Nephron progenitor cell (in vitro differentiated cells): ENCODE measurements at places on chromosomes 16 and 17.

- H3K4me1 ChIP-seq: peaks cover 7% of the 10 kb centered on the region
- no peak overlapping the region for H3K27ac ChIP-seq
Observed at GRCh38 chr16:54620197-54620596, 310.5 kb upstream of the IRX5 start.

GRCh38 chr16:2078691-2079090 lies 30.9 kb downstream of the TSC2 start:
- H3K4me1 ChIP-seq: peaks cover 6% of the 10 kb centered on the region
- no peak for DNase-seq
- H3K27me3 ChIP-seq: no peaks in the 10 kb centered on the region
- H3K36me3 ChIP-seq: peaks cover 18% of the 10 kb centered on the region

- H3K4me1 ChIP-seq: no peaks in the 10 kb centered on the region
- H3K36me3 ChIP-seq: peaks cover 95% of the 10 kb centered on the region
- no peaks in the 10 kb centered on the region for H3K27me3 ChIP-seq
- no peak overlapping the region for H3K4me3 ChIP-seq
- H3K27ac ChIP-seq: no peak overlapping the region
- no peak for DNase-seq
Observed at GRCh38 chr17:69524854-69525253, 110.4 kb downstream of the MAP2K6 start.

DNA sequence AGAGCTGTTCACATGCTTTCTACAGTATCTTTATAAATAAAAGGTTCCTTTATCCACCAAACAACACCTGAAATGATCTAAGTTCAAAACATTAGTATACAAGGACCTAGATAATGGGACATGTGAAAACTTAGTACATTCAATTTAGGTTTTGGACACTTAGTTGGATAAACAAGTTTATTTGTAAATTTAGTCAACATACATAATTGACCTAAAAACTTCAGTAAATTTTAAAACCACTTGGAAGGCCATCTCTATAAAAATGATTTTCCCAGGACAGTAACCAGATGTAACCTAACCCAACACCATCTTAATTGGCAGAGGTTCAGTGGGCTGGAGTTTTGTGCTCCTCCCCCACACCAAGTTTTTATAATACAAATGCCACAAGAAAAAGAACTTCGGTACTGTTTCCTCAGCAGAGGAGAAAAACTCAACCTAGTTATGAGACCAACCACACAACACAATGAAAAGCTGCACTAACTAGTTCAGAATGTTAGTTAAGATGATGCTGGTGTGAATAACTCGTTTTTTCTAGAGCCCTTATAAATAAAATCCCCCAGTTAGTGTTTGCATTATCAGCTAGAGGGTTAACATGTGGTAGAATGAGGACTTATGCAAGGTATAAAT lies 7.2 kb upstream of the UNK start:
- no peak overlapping the region for H3K27ac ChIP-seq
- peak overlapping the region; percentile 94 for H3K4me3 ChIP-seq
- H3K36me3 ChIP-seq: peaks cover 36% of the 10 kb centered on the region
- H3K4me1 ChIP-seq: peaks cover 56% of the 10 kb centered on the region

DNA sequence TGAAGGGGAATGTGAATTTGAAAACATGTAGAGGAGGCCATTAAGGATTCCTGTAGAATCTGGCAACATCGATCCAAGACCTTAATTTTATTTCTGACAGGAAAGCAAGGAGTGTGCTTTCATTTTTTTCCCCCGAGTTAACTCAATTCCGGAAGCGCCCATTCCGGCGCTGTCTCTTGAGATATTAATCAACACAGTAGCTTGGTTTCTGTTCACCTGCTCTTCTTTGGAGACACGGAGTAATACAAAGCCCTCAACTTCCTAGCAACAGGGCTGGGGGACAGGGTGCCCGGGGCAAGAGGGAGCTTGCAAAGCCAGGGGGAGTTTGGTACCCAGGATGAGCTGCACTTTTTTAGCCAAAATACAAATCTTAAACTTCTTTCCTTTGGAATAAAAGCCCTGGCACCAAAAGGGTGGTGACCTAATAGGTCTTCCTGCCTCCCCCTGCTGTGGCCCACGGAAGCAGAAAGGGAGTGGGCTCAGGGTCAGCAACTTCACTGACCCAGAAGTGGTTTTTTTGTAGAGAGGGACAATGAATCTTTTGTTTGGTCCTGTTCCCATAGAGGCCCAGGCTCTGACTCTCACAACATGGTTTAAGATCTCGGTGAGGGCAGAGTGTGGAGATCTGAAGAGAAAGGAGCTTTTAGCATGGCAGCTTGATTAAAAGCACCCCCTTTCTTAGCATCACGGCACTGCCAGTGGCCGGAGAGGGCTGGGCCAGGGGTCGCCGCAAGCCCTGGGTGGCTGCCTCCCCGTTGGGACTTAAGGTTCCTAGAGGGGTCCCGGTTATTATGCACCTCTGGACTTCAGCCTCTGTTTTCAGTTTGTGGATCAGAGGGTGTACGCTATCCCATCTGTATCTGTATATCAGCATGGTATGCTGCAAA lies 207.3 kb downstream of the CCDC182 start:
- DNase-seq: no peak
- peaks cover 41% of the 10 kb centered on the region for H3K36me3 ChIP-seq
- peaks cover 99% of the 10 kb centered on the region for H3K4me1 ChIP-seq
- H3K4me3 ChIP-seq: peak overlapping the region; percentile 51
- peak overlapping the region; percentile 99 for H3K27ac ChIP-seq

GRCh38 chr17:49505854-49506253 lies 10.8 kb downstream of the NGFR start:
- peaks cover 75% of the 10 kb centered on the region for H3K4me1 ChIP-seq
- DNase-seq: no peak
- H3K36me3 ChIP-seq: no peaks in the 10 kb centered on the region
- no peak overlapping the region for H3K4me3 ChIP-seq
- H3K27ac ChIP-seq: no peak overlapping the region
- peaks cover 14% of the 10 kb centered on the region for H3K27me3 ChIP-seq

GRCh38 chr17:62760059-62760944 lies 47.8 kb downstream of the MARCHF10 start:
- H3K4me1 ChIP-seq: peaks cover 82% of the 10 kb centered on the region
- H3K4me3 ChIP-seq: peak overlapping the region; percentile 21
- no peak for DNase-seq

- H3K27ac ChIP-seq: peak overlapping the region; percentile 99
- peak overlapping the region; percentile 95 for H3K4me3 ChIP-seq
- H3K27me3 ChIP-seq: no peaks in the 10 kb centered on the region
- peaks cover 37% of the 10 kb centered on the region for H3K4me1 ChIP-seq
- H3K36me3 ChIP-seq: peaks cover 44% of the 10 kb centered on the region
Observed at GRCh38 chr17:36535669-36536081, 888 bp downstream of the PIGW start.

DNA sequence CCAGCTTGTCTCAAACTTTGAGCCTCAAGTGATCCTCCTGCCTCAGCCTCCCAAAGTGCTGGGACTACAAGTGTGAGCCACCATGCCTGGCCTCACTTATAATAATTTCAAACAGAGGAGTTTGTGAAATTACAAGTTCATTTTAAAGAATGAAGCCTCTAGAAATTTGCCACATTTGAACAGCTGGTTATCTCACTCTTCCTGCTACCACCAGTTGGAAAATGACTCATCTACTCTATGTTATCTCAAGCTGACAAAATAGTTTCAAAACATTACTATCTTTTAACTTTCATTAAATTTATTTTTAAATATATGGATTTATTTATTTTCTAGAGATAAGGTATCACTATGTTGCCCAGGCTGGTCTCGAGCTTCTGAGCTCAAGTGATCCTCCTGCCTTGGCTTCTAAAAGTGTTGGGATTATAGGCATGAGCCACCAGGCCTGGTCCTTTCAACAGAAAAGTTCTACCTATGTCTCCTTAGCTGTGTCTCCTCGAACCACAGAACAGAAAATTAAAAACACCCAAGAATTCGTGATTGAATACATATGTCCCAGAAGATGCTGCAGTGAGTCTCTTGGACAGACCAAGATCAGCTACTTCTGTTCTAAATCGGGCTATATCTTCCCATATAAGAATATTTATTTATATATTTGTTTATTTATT lies 47.6 kb downstream of the MYH13 start:
- H3K36me3 ChIP-seq: no peaks in the 10 kb centered on the region
- no peak for DNase-seq
- no peak overlapping the region for H3K4me3 ChIP-seq
- peaks cover 34% of the 10 kb centered on the region for H3K27me3 ChIP-seq

GRCh38 chr16:48334325-48334724 lies 50.9 kb downstream of the SIAH1 start:
- peaks cover 55% of the 10 kb centered on the region for H3K36me3 ChIP-seq
- DNase-seq: no peak
- no peaks in the 10 kb centered on the region for H3K27me3 ChIP-seq
- no peak overlapping the region for H3K27ac ChIP-seq
- no peak overlapping the region for H3K4me3 ChIP-seq

- H3K4me1 ChIP-seq: no peaks in the 10 kb centered on the region
- DNase-seq: no peak
- no peak overlapping the region for H3K4me3 ChIP-seq
- H3K36me3 ChIP-seq: no peaks in the 10 kb centered on the region
- H3K27me3 ChIP-seq: no peaks in the 10 kb centered on the region
- H3K27ac ChIP-seq: no peak overlapping the region
Observed at GRCh38 chr16:64253525-64253924, 868.3 kb downstream of the CDH11 start.

DNA sequence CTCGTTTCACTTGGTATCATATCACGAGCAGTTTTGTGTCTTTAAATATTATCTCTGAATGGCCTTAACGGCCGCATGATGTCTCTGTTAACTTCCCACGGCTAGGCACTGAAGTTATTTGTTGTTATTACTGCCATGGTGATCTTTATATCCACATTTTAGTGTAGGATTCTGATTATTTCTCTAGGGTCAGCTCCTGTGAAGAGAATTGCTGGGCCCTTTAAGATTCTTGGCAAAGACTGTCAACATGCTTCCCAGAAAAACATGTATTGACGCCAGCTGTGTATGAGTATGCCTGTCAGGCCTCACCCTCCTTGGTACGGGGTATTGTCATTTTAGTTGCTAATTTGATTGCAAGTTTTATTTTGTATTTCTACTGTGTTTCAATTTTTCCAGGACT lies 263.5 kb downstream of the SNX29 start:
- no peak overlapping the region for H3K27ac ChIP-seq
- no peaks in the 10 kb centered on the region for H3K27me3 ChIP-seq

DNA sequence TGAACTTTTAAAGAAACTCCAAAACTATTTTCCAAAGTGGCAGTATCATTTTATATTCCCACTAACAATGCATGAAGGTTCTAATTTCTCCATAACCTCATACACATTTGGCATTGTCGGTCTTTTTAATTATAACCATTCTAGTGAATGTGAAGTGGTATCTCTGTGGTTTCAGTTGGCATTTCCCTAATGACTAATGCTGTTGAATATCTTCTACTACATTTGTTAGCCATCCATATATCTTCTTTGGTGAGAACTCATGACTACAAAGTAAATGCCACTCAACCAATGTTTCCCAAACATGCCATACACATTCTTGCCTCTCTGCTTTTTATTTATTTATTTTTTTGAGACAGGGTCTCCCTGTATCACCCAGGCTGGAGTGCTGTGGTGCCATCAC lies 31.7 kb upstream of the TAOK1 start:
- no peaks in the 10 kb centered on the region for H3K4me1 ChIP-seq
- no peak overlapping the region for H3K4me3 ChIP-seq
- H3K27ac ChIP-seq: peak overlapping the region; percentile 39
- no peak for DNase-seq

DNA sequence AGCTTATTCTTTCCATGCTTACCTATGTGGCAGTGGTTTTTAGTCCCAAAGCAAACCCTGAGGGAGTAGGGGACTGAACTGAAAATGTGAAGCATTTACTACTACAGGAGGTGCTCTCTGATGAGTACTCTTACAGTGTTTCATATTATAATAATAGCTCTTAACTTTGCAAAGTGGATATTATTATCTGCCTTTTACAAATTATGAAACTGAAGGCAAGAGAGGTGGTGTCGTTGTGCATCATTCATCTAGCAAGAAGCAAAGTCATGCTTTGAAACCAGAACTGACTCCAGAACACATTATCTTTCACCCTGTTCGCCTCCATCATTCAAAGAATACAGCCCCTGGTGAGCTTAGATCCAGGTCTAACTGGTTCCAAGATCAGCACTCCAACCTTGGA lies 8.2 kb upstream of the KCNH6 start:
- no peak overlapping the region for H3K27ac ChIP-seq
- no peaks in the 10 kb centered on the region for H3K4me1 ChIP-seq
- no peaks in the 10 kb centered on the region for H3K36me3 ChIP-seq
- no peak for DNase-seq

GRCh38 chr17:80005360-80006338 lies 30.0 kb downstream of the TBC1D16 start:
- H3K4me1 ChIP-seq: peaks cover 14% of the 10 kb centered on the region
- no peak overlapping the region for H3K4me3 ChIP-seq
- peaks cover 7% of the 10 kb centered on the region for H3K27me3 ChIP-seq
- H3K36me3 ChIP-seq: peaks cover 24% of the 10 kb centered on the region

GRCh38 chr16:71526111-71526631 lies at the start of gene CHST4:
TSS of gene CHST4 (plus strand) at chr16:71526426. CDS start at chr16:71536678, 10,252 bp downstream.
- no peaks in the 10 kb centered on the region for H3K36me3 ChIP-seq
- peaks cover 62% of the 10 kb centered on the region for H3K27me3 ChIP-seq
- peak within 1 kb of the TSS; percentile 83 for H3K4me3 ChIP-seq
- DNase-seq: peak; percentile 41

DNA sequence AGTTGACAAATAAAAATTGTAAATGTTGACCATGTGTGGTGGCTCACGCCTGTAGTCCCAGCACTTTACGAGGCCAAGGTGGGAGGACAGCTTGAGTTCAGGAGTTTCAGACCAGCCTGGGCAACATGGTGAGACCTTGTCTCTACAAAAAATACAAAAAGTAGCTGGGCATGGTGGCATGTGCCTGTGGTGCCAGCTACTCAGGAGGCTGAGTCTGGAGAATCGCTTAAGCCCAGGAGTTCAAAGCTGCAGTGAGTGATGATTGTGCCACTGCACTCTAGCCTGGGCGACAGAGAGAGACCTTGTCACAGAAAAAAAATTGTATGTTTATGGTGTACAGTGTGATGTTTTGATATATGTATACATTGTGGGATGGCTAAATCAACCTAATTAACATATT lies 119.6 kb downstream of the NPIPB5 start:
- H3K36me3 ChIP-seq: no peaks in the 10 kb centered on the region
- no peak overlapping the region for H3K27ac ChIP-seq
- H3K4me1 ChIP-seq: no peaks in the 10 kb centered on the region
- no peak overlapping the region for H3K4me3 ChIP-seq

- no peak overlapping the region for H3K27ac ChIP-seq
- peaks cover 15% of the 10 kb centered on the region for H3K4me1 ChIP-seq
- no peak for DNase-seq
- peaks cover 42% of the 10 kb centered on the region for H3K27me3 ChIP-seq
- no peak overlapping the region for H3K4me3 ChIP-seq
Observed at GRCh38 chr17:39732586-39732985, 2.3 kb upstream of the MIEN1 start.

GRCh38 chr17:49690256-49690655 lies 12.4 kb upstream of the SPOP start:
- DNase-seq: no peak
- H3K36me3 ChIP-seq: no peaks in the 10 kb centered on the region
- no peak overlapping the region for H3K27ac ChIP-seq

GRCh38 chr17:16364625-16365024 lies 11.4 kb upstream of the CENPV start:
- no peak overlapping the region for H3K27ac ChIP-seq
- H3K4me3 ChIP-seq: no peak overlapping the region
- DNase-seq: no peak
- peaks cover 7% of the 10 kb centered on the region for H3K4me1 ChIP-seq
- H3K27me3 ChIP-seq: peaks cover 5% of the 10 kb centered on the region
